ENCODE measurements at places on chromosomes 2 and 18. TPM values are rescaled to one million over a fixed set of nuclear protein-coding genes. Genes with fewer than 3 reads are reported as not detected.

CRYBA2 gene
- not detected for total RNA-seq

SCN7A gene
- 19.6 TPM for total RNA-seq

CNGA3 gene
- total RNA-seq: 6.0 TPM

IL36RN gene
- total RNA-seq: not detected

DPP10 gene
- 97.8 TPM for total RNA-seq

TUBA4B gene
- total RNA-seq: 1.2 TPM

UGT1A6 gene
- total RNA-seq: not detected

KCNK3 gene
- 10.1 TPM for total RNA-seq
